Panc1 (cell line): ENCODE measurements at places on chromosomes 13 and 19. TPM values are rescaled to one million over a fixed set of nuclear protein-coding genes. Genes with fewer than 3 reads are reported as not detected.

SOX1 gene
- not detected for total RNA-seq

IGFL3 gene
- total RNA-seq, result not detected

OR7A5 gene
- total RNA-seq, result not detected

IQCN gene
- 2.5 TPM for total RNA-seq

NMRK2 gene
- total RNA-seq, result 0.21 TPM

ZNF729 gene
- total RNA-seq, result not detected

SLC8A2 gene
- total RNA-seq, result 0.10 TPM

TMEM59L gene
- 2.4 TPM for total RNA-seq

DOCK9 gene
- total RNA-seq, result 30.5 TPM

KLK15 gene
- total RNA-seq, result not detected

MYO1F gene
- total RNA-seq, result 0.33 TPM

DNA sequence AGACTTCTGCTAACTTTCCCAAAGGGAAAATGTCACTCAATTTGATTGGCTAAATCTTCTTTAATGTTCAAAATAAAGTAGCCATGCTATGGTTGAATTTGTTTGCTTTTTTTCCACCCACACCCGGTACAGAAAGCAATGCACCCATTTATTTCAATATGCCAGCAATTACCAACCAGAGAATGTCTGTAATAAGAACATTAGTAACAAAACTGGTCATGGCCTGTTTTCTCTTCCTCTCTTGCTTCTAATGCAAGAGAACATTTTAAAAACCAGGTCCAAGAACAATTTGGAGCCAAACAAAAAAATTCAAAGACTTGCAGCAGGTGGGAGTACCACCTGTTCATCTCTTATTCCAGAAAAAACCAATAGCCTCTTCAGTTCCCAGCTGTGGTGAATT lies 1108.8 kb upstream of the PCDH20 start:
- H3K27ac ChIP-seq, result no peak overlapping the region
- no peaks in the 10 kb centered on the region for H3K27me3 ChIP-seq
- H3K36me3 ChIP-seq, result no peaks in the 10 kb centered on the region
- no peak overlapping the region for H3K4me3 ChIP-seq
- DNase-seq, result no peak

GRCh38 chr13:36819739-36820090 lies 693 bp downstream of the RFXAP start:
- H3K4me1 ChIP-seq, result peaks cover 9% of the 10 kb centered on the region; the same call in 1 of the 2 replicates
- H3K4me3 ChIP-seq, result peak overlapping the region; percentile 70
- DNase-seq, result no peak
- H3K36me3 ChIP-seq, result no peaks in the 10 kb centered on the region
- peak overlapping the region; percentile 57; the same call in 1 of the 2 replicates for H3K27ac ChIP-seq

GRCh38 chr13:93775507-93776108 lies 549.0 kb downstream of the GPC6 start:
- H3K27me3 ChIP-seq, result no peaks in the 10 kb centered on the region
- no peak overlapping the region for H3K27ac ChIP-seq
- no peaks in the 10 kb centered on the region for H3K36me3 ChIP-seq
- no peak overlapping the region for H3K4me3 ChIP-seq

- DNase-seq, result no peak
- H3K4me1 ChIP-seq, result no peaks in the 10 kb centered on the region
- H3K36me3 ChIP-seq, result no peaks in the 10 kb centered on the region
These were observed 65.6 kb downstream of the IER2 start for GRCh38 chr19:13215572-13216380.

- no peaks in the 10 kb centered on the region for H3K27me3 ChIP-seq
- H3K4me3 ChIP-seq, result no peak overlapping the region
- H3K4me1 ChIP-seq, result no peaks in the 10 kb centered on the region
- H3K27ac ChIP-seq, result no peak overlapping the region
- H3K36me3 ChIP-seq, result no peaks in the 10 kb centered on the region
These were observed 27.4 kb upstream of the EMP3 start for GRCh38 chr19:48297975-48298374.

DNA sequence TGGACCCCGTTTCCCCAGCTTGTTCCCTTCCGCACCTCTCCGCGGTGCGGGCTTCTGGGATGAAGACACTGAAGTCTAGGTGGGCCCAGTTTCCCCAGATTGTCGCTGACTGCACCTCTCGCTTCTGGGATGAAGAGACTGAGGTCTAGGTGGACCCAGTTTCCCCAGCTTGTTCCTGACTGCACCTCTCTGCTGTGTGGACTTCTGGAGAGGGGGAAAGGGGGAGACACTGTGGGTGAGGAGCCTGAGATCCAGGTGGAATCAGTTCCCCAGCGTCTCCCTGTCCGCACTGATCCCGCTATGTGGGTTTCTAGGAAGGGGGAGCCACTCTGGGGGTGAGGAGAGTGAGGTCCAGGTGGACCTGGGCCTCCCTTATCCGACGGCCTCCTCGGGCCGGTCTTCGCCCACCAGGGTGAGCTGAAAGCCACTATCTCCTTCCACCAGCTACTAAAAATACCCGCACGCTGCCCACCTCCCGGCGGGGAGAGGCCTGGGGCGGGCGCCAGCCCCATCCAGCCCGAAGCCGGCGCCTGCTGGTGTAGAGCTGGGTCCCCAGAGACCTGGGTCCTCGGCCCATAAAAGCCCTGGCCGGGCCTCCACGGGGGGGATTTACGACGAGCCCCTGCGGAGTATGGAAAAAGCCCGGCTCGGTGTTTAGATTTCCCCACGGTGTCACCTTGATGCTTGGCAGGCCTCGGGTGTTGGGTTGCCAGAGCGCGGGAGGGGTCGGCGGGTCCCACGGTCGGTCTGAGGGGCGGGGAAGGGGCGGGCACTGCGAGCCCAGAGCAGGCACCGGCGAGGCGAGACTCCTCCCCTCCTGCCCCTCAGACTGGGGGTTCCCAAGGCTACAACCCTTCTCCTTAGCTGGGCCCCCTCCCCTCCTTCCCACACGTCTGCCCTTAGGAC lies 10.6 kb downstream of the FUT6 start:
- H3K27ac ChIP-seq, result peak overlapping the region; percentile 80
- H3K27me3 ChIP-seq, result no peaks in the 10 kb centered on the region
- H3K4me1 ChIP-seq, result peaks cover 8% of the 10 kb centered on the region
- H3K36me3 ChIP-seq, result no peaks in the 10 kb centered on the region
- H3K4me3 ChIP-seq, result peak overlapping the region; percentile 55

DNA sequence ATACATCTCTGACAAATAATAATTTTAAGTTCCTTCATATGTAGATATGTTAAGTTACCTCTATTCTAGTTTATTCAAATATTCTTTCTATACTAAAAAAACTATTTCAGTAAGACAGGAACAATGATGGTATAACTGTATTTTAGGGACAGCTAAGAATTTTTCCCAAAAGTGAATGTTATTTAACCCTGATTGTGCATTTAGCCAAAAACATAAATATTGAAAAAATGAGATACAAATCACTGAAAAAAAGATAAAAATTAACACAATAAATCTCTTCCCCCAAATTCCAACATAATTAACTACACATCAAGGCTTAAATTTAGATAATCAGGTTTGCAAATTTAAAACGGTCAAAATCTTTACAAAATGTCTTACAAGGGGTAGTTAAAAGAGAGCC lies 58.1 kb downstream of the KCNRG start:
- no peak overlapping the region for H3K4me3 ChIP-seq
- H3K36me3 ChIP-seq, result peaks cover 20% of the 10 kb centered on the region; the same call in 1 of the 2 replicates
- peaks cover 37% of the 10 kb centered on the region for H3K4me1 ChIP-seq
- DNase-seq, result no peak

DNA sequence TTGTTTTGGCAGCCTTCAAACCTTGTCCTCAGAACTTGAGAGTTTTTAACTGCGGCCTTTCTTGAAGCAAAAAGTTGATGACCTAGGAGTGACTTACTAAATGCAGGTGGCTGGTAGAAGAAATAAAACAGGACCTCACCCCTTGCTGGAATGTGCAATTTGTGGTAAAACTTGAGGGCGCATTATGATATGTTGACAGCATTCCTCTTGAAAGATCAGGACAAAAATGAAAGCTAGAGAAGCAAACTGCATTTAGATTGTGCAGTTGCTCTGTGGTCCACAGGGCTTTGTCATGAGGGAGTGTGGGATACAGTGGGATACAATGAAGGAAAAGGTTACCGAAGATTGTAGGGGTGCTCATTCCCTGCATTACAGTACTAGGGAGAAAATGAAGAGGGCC lies 504.2 kb downstream of the GPC6 start:
- H3K27ac ChIP-seq, result no peak overlapping the region
- H3K4me1 ChIP-seq, result no peaks in the 10 kb centered on the region
- no peaks in the 10 kb centered on the region for H3K27me3 ChIP-seq
- no peak overlapping the region for H3K4me3 ChIP-seq
- H3K36me3 ChIP-seq, result no peaks in the 10 kb centered on the region

GRCh38 chr19:43700395-43701000 lies 15.4 kb upstream of the IRGC start:
- H3K4me3 ChIP-seq, result peak overlapping the region; percentile 41
- H3K36me3 ChIP-seq, result no peaks in the 10 kb centered on the region
- H3K27ac ChIP-seq, result peak overlapping the region; percentile 63
- peaks cover 5% of the 10 kb centered on the region for H3K4me1 ChIP-seq
- no peaks in the 10 kb centered on the region for H3K27me3 ChIP-seq
- DNase-seq, result no peak

GRCh38 chr13:75250526-75251178 lies 231.3 kb downstream of the TBC1D4 start:
- H3K36me3 ChIP-seq, result no peaks in the 10 kb centered on the region
- no peaks in the 10 kb centered on the region for H3K4me1 ChIP-seq
- DNase-seq, result no peak
- no peaks in the 10 kb centered on the region for H3K27me3 ChIP-seq
- no peak overlapping the region for H3K27ac ChIP-seq

DNA sequence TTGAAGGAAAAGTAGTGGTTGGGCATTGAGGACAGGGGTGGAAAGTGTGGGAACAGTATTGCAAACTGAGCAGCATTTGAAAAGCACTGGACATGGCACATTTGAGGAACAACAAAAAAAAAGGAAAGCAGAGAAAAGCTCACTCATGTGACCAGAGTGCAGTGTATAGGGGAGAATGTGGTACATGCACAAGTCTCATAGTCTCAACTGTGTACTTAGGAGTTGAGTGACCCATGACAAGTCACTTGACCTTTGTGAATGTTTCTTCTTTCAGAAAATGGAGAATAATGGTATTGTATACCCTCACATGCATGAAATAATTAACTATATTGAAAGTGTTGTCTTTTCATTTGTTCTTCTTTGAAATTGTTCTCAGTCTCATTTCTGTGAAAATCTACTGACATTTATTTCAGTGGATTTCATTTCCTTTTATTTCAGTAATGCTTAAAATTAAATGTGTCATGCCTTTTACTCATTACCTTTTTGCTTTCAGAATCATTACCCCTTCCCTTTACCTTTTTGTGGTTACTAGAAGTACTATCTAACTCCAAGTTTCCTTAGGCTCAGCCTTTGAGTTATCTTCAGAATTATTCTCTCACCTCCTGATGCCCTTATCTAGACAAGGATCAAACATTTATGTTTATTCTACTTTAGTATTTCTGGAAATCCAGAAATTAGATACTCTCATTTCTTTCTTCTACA lies 79.1 kb upstream of the MLNR start:
- H3K27ac ChIP-seq, result no peak overlapping the region
- no peak for DNase-seq

DNA sequence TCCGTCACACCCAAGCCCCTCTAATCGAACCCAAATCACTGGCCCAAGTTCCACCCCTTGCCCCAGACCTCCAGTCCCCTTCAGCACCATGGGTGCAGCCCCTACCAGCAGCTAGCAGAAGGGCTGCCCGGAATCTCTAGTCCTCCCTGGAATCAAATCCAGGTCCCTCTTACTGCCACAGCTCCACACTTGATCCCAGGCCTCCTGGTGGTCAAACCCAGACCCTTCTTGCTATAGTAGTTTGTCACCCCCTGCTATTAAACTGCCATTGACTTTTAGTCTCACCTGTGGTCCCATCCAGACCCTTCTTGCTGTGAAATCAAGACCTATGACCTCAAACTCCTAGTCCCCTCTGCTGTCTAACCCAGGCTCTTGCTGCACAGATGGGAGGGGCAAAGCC lies 8.7 kb downstream of the HIPK4 start:
- H3K27me3 ChIP-seq, result no peaks in the 10 kb centered on the region
- H3K36me3 ChIP-seq, result no peaks in the 10 kb centered on the region
- no peak overlapping the region for H3K4me3 ChIP-seq
- no peaks in the 10 kb centered on the region for H3K4me1 ChIP-seq
- DNase-seq, result no peak
- no peak overlapping the region for H3K27ac ChIP-seq

DNA sequence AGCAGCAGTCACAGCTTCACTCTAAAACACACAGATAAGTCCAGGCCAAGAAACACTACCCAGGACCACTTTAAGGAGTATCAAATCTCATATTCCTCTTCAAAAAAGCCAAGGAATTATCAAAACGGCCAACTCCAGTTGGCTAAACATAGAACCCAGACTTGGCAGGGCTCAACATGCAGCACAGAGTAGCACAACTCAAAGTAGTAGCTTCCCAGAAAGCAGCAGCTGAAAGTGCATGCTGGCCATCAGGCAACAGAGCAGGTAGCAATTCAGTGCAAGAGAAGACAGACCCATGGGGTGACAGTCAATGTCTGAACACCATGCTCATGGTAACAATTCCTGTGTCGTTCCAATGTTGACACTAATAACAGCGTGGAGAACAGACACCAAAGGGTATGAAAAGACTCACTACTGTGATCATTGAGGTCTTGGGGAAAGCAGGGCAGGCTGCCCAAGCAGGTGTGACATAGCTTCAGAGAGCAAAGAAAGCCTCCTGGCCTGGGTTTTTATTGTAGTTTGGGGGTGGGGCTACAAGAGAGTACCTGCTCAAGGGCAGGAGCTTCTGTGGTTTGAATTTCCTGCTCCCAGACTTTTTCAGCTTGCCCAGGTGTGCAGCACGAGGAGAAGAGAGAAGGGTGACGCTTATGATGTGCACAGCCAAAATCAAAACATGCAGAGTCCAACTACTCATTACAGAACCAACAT lies 6.2 kb downstream of the ZNF709 start:
- no peaks in the 10 kb centered on the region for H3K36me3 ChIP-seq
- no peak overlapping the region for H3K27ac ChIP-seq
- H3K4me1 ChIP-seq, result peaks cover 8% of the 10 kb centered on the region; the same call in 1 of the 2 replicates
- H3K4me3 ChIP-seq, result no peak overlapping the region

DNA sequence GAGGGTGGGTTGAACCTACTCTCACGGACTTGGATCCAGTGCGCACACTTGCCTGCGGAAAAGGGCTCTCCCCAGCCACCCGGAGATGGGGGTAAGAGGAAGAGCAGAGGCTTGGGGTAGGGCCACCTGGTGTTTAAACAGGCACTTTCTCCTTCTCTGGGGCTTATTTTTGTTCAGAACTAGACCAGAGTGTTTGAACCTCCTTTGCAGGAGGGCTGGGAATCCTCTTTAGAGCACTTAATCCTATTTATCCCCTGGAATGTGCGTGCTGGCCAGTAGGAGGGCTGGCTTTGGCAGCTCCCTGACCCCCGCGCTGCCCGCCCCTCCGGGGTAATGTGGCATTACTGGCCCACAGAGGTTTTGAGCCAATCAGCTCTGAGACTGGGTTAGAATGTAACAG lies 2.0 kb downstream of the RGS9BP start:
- no peak for DNase-seq
- H3K27me3 ChIP-seq, result no peaks in the 10 kb centered on the region
- no peak overlapping the region for H3K27ac ChIP-seq
- no peaks in the 10 kb centered on the region for H3K36me3 ChIP-seq

DNA sequence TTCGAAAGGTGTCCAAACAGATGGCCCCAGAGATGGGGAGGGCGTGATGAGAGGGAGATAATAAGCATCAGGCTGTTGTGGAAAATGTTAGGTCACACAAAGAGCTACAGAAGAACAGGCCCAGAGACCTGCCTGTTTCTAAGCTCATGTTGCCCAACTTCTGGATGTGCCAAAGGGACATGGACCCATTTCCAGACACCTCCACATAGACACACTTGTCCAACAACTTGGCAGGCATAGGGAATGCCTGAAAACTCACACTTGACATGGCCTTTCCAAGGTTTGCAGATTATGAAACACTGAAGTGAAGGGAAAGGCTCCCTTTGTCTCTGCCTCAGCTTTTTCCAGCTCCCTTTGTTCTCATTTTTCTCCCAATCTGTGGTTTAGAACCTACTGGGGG lies 43.5 kb upstream of the CYP2B6 start:
- no peaks in the 10 kb centered on the region for H3K36me3 ChIP-seq
- no peak overlapping the region for H3K27ac ChIP-seq
- no peaks in the 10 kb centered on the region for H3K4me1 ChIP-seq
- H3K27me3 ChIP-seq, result no peaks in the 10 kb centered on the region
- no peak for DNase-seq
